ENCODE measurements at places on chromosomes 5 and 9.

DNA sequence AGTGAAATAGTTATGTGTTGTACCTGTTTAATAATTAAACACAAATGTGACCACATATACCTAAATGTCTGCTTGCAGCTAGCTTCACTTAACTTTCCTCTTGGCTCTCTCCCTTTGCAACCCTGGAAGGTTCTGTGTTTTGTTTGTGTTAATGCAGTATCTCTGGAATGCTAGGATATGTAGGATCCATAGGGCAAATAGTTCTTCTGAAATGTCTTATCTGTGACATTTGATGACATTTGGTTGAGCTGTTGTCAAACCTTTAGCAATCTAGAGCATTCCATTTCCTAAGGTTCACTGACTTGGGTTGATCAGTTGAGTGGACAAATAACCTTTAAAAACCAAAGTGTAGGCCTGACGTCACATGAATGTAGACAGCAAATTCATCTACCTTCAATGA is 21.8 kb downstream of the CTNNA1 start:
- DNase-seq = no peak

- no peak for DNase-seq
Measured at GRCh38 chr5:56605231-56605630, 210.1 kb upstream of the MAP3K1 start.

- no peak for DNase-seq
Measured at GRCh38 chr5:59483971-59484472, 409.5 kb downstream of the PDE4D start.

DNA sequence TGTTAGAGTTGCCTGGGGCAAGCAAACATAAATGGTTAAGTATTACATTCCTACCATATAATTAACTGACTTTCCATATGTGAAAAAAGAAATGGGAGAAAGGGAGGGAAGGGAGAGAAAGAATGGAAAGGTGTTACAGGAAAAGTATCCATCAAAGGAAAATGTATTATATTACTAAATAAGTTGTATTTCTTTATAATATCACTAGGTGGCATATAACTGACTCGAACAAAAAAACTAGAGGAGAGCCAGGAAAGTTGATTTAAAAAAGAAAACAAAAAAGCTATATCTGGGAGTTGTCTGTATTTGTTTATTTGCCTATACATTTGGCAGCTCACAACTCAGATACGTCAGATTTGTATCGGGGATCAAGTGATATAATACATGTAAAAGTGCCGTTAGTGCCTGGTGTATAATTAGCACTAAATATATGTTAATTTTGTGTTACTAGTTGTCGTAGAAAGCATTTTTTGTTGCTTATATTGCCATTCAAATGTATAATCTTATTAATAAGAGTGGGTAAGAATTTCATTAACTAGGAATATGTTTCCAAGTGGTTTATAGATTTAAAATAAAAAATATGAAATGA is 59.6 kb upstream of the ADAMTS19 start:
- DNase-seq = no peak

DNA sequence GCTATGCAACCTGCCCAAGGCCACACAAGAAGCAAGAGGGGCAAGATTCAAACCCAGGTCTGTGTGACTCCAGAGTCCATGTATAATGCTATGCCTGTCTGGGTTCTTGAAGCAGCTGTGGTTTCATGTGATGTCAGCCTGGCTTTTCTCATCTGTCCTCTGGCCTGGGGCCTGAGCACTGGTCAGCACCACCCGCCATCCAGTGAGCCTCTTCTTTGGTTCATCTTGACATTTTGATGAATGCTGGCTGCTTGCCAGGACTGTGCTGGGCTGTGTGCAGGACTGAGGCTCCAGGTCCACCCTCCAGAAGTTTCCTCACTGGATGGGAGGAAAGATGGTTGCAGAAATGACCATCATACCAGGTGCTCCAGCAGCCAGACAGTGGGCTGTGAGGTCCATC is 61.5 kb downstream of the TSTD2 start:
- peak; percentile 82 for DNase-seq

DNA sequence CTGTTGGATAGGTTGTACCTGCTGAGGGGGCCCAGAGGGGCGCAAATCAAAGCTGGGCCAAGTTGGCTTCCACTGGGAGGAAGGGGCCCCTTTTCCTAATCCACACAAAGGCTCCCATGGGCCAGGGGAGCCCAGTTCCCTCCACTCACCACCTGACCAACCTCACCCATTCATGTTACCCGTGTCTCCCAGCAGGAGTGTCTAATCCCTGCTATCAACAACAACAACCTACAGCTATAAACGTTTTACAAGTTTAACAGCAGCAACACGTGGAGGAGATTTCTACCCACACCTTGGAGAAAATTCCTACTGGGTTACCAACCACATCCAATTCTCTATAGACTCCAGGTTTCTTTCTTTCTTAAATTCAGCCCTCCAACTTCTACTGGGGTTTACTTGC is 216.2 kb downstream of the SLIT3 start:
- DNase-seq = no peak

- DNase-seq = no peak
Measured at GRCh38 chr9:122364783-122365150, 6.1 kb upstream of the PTGS1 start.

DNA sequence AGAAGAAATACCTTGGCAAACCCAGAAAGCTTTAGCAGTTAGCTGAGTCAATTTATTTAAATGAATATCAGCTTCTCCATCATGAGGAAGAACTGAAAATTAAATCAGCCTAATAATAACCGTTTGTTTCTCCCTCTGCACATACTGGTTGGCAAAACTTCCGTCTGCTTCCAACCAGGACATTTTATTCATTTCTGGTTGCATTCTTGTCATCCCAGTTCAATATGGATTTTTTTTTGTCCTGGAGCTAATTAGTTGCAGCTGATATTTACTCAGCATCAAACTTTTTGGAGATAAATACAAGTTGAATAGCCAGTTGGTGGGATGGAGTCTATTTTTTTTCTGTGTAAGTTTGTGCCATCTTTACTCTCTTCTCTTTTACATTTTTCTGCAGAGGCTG is 126.5 kb upstream of the GDNF start:
- no peak for DNase-seq

DNA sequence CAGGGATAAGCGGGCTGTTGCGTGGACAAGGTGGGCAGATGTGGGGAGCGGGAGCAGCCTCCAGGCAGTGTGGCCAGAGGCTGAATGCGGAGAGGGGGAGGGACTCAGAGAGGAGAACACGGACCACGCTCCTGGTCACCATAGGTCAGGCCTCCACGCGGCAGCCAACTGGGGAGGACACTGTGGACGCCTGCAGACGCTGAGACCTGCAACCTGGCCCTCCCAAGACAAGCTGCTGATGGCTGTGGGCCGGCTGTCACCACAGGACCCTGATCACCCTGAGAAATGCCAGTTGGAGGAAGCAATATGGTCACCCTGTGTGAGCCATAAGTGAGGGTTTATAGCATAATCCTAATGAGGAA is 16.8 kb downstream of the LPCAT1 start:
- no peak for DNase-seq

GRCh38 chr5:72242796-72243475 is 77.1 kb downstream of the MRPS27 start:
- no peak for DNase-seq

DNA sequence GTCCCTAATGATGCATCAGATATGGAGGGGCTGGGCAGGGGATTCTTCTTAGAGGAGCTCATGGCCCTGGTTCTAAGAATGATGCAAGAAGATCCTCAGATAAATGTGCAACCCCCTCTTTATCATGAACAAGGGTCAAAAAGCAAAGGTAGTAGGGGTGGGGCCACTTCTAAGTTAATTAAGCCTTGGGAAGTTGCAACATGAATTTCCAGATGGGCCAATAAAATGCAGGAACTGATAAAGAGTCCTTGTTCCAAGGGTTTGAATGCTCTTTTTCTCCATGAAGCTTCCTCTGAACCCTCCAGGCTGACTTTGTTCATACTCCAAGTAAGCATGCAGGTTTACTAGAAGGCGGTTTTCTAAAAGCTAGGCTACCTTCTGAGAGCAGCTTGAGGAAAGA is 25.6 kb downstream of the PCA3 start:
- no peak for DNase-seq

DNA sequence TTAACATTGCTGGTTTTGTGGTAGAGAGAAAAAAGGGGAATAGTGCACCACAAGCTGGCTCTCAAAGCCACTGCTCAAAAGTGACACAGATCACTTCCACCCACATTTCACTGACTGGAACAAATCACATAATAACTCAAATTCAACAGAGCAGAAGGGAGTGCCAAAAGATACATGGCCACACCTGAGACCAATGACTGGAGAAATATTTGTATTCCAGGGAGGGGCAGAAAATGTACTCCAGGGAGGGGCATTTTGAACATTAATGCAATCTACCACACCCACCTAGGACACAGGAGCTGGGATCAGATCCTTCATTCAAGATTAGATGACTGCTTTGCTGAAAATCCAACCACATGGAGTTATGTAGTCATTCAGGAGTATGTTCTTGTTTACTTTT is 44.8 kb upstream of the ALDOB start:
- no peak for DNase-seq

- DNase-seq = no peak
Measured at GRCh38 chr9:114588210-114588609, 641 bp downstream of the ATP6V1G1 start.

DNA sequence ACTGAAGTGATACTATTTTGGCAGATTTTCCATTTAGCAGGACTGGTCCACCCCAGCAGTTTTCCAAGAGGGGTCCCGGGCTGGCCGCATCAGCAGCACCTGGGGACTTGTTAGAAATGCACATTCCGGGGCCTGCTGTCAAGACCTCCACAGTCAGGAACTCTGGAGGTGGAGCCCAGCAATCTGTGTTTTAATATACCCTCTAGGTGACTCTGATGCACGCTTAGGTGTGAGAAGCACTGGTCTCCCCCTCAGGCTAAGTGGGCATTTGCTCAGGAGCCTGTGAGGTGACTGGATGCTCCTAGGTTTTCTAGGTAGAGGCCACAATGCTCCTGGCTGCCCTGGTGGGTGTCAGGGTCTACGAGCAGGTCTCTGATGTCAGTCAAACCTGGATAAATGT is 81.7 kb downstream of the DCP2 start:
- no peak for DNase-seq

- DNase-seq = no peak
Measured at GRCh38 chr9:2787065-2787464, 56.8 kb downstream of the PUM3 start.

GRCh38 chr9:72213906-72214305 is 64.7 kb downstream of the GDA start:
- DNase-seq = no peak

GRCh38 chr9:6855860-6856259 is 98.1 kb downstream of the KDM4C start:
- DNase-seq = no peak

GRCh38 chr9:126489581-126490213 is 124.0 kb upstream of the LMX1B start:
- DNase-seq = no peak

- no peak for DNase-seq
Measured at GRCh38 chr5:102306121-102306520, 10.0 kb upstream of the SLCO4C1 start.

- DNase-seq = no peak
Measured at GRCh38 chr5:90994796-90995195, 388.3 kb downstream of the ARRDC3 start.

- DNase-seq = no peak
Measured at GRCh38 chr5:122559676-122560075, 215.2 kb upstream of the SNX2 start.

DNA sequence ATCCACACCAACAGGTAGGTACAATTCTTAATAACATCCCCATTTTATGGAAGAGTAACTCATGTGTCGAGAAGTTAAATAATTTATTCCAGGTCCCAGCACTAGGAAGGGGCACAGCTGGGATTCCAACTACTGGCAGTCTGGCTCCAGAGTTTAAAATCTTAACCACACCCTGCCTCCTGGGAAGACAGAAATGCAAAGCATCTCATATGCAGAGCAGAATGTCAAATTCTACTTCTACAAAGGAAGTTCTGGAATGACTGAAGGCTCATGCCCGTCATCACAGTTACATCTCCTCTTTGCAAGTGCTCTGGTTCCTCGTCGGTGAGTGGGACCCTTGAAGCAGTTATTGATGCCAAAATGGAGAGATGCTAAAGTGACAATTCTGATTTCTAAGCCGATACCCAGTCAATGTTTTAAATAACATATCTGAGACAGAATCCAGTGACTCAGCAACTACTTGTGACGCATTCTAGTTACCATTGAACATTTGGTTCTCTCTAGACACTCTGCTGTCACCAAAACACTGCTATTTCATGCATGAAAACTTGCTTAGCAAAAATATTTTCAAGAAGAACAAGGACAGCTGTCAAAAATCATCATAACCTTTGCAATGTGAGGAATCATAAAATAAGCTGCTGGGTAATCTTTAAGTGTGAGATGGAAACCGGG is 412.7 kb downstream of the CTNND2 start:
- DNase-seq = no peak

GRCh38 chr5:90560771-90561170 is 2.2 kb downstream of the ADGRV1 start:
- DNase-seq = no peak

DNA sequence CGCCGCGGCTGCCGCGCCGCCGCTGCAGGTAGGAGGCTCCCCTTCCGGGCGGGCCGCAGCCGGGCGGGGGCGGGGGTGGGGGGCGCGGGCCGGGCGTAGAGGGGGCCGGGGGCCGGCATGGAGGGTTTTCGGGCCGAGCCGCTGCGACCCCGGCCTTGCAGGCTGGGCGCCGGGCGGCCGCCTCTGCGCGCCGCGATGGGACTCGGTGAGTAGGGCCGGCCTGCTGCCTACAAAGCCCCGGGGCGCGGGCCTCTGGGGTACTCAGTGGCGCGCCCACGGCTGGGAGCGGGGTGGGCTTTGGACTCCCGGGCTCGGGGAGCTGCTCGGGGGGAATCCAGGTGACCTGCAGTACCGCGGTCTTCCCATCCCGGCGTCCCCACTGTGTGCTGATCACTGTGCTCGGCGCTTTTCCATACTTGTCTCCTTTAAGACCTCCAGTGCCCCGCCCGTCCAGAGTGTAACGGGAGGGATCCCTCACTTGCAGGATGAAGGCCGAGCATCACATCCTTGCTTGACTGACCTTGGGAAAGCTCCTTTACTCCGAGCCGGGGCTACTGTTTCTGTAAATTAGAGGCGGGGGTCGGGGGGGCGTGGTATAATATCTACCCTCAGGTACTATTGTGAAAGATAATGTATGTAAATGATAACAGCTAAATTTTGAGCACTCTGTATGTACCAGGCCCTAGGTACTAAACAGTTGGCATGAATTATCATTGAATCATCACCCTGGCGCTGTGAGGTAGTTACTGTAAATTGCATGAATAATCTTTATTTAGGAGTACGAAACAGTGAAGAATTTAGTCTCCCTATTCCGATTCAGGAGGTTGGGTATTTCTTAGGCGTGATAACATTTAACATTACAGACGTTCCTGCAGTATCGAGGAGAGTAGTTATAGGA is 672 bp downstream of the MSANTD3 start:
- DNase-seq = peak; percentile 21

DNA sequence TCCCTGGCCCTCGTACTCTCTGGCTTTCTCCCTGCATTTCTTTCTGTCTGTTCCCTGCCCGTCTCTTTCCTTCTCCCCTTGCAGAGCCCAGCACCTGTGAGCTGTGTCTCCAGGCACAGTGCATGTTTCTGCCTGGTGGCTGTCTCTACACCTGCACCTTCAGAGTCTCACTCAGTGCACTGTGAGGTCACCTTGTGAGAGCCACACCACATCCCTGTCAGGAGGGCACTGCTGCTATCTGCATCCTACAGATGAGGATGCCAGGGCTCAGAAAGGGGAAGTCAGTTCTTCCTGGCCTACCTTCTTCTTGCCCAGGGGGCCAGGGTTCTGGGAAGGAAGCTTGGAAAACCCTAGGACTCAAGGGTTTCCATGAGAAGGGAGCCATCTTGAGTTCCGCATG is 69.7 kb upstream of the NEURL1B start:
- no peak for DNase-seq

All from lower leg skin (tissue), 4 donors.